Uterus (tissue), 4 donors: ENCODE measurements at places on chromosomes 5 and 9. TPM values are rescaled to one million over a fixed set of nuclear protein-coding genes. Genes with fewer than 3 reads are reported as not detected.

GRCh38 chr5:142303565-142303964, 21.3 kb downstream of the SPRY4 start:
- no peak for DNase-seq

GRCh38 chr5:143558048-143558447, 154.6 kb upstream of the NR3C1 start:
- DNase-seq: no peak

KIF12 gene
- 5.4 TPM for total RNA-seq

DNA sequence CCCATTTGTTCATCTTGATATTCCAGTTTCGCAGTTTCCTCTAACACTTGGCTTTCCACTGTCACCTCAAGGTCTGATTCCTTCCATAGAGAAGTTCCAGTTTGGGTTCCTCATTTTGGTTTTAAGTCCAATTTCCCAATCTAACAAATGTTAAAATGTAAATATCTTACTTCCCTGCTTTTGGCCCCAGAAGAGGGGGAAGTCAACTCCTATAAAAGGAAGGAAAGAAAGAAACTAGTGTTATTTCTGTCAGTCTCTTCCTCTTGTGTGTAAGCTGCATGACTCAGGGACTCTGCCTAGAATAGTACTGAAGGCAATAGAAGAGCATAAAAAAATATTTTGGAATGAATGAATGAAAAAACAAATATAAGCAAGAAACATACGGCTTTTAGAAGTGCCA, 127.5 kb upstream of the CCNG1 start:
- DNase-seq: no peak

DNA sequence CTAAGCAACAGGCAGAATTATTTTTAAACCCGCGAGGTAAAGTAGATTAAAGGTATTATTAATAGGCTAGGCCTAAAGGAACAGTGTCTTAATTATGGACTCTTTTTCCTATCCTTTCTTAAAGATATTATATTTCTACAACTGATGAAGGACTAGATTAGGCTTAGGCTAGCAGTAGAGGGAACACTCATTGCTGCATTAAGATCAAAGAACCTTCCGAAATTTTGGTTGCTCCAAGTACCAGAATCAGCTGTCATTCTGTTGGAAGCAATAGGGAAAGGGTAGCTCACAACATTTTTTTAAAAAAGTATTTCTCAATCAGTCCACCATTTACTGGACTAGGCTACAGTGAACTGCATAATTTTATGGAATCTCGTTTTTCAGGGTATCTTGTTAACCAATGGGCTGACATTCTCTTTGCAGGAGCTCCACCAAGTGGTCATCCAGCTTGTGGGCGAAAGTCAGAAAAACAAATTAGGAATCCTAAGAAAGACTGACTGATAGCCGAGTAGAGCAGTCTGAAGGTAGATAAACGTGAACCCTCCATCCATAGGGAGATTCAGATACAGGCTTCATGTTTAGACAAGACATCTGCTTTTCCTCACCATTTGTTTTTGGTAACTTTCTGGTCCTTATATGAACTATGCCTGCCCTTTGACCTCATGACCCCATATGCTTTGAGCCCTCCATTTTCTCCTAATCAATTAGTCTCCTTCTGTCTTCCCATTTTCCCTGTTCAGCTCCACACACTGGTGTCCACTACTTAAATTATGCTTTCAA, 103.6 kb upstream of the CHD1 start:
- DNase-seq: peak; percentile 71

DNA sequence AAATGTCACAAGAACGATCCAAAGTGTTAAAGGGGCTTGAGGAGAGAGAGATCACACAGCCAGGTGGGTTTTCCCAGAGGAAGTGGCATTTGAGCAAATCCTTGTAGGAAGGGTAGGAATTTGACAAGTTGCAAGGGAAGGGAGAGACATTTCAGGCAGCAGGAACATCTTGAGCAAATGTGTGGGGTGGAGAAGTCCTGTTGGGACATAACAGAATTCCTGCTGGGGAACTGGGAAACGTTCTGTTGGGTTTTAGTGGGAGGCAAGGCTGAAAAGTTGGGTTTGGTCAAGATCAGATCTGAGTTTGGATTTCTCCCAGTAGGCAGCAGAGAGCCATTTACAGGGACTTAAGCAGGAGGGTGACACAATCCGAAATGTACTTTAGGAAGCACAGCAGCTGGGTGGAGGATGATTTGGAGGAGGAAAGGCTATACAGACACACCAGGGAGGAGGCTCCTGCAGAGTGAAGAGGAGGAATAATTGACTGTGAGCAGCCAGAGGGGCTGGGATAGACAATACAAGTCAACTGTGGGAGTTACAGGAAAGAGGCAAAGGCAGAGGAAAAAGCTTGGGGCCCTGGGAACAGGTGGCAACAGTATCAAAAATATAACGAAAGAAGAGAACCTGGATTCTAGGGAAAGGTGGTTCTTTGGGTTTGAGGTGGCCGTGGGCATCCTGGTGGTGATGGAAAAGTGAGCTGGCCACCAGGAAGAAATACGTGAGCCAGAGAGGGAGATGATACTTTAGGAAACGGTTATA, 3.1 kb upstream of the ZSWIM6 start:
- DNase-seq: no peak

- DNase-seq: no peak
Observed at GRCh38 chr9:122364783-122365150, 6.1 kb upstream of the PTGS1 start.

ELOVL7 gene
- 1.3 TPM for total RNA-seq

DNA sequence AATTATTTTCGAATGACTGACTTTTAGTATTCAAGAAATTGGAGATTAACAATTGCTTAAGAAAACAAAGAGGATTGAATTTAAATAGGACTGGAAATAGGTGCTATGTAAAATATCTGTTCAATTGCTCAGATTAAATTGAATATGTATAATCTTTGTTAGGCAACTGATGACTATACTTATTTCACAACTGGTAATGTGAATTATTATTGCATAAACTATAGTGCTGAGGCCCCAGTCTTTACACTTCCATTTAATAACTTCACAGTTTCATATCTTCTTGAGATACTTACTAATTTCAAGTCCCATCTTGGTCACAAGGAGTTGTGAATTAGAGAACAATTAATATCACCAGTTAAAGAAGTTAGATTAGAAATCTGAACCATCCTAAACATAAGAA, 16.7 kb downstream of the CEP78 start:
- no peak for DNase-seq

DNA sequence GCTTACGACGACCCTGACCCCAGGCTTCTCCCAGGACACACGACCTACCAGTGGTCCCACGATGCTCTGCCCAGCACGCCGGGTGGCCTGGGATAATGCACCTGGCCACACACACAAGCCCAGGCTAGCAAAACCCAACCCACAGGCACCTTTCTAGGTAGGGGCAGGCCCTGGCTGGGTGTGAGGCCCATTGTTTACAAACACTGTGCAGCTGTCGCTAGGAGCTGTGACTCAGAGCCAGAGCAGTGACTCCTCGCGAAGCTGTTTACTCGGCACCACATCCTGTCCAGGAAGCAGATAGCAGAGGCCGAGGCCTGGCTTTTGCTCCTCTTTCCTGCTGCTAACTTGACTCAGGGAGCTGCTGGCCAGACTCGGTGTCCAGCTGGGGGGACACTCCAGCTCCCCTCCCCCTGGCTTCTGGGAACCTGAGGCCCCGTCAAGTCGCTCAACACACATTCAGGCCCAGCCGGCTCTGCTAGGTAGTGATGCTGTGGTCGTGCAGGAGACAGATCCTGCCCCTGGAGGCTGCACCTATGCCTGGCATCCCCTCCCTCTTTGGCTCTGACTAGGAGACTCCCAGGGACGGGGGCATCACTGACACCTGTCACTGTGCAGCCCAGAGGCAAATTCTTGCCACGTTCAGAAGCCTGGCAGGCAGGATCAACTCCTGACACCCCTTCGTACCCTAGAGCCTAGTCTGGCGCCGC, 12.8 kb upstream of the RALGDS start:
- peak; percentile 88 for DNase-seq

PCDHA3 gene
- total RNA-seq: 1.6 TPM

- DNase-seq: no peak
Observed at GRCh38 chr5:135426102-135427082, 20.8 kb downstream of the DCANP1 start.

PCDHA9 gene
- 0.59 TPM for total RNA-seq

- no peak for DNase-seq
Observed at GRCh38 chr5:142853682-142854081, 83.5 kb downstream of the ARHGAP26 start.

GPR151 gene
- total RNA-seq: not detected

GRCh38 chr9:119884438-119884837, 515.2 kb upstream of the BRINP1 start:
- no peak for DNase-seq

LCN9 gene
- total RNA-seq: not detected

DNA sequence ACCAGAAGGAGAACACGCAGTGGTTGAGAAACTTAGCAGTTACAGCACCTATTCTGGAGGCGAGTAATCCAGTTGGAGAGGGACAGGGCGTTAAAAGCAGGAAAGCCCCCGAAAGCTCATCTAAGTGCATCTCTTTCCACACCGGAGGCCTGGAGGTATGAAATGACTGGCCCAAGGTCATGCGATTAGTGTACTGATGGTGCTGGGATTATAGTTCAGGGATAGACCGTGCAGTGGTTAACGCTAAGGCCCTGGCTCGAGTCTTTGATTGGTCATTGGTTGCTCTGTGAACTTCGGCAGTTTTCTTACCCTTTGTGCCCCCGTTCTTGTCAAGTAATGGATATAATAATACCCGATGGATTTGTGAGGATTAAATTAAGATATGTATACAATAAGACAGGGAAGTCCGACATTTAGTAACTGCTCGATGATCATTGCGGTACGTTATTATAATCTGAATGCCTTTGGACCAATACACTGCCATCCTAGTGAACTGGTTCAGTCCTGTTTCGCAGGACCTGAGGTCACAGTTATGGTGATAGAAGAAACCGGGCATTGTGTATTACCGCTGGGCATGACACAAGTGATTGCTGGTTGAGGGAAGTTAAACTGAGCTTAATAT, 960 bp downstream of the CANX start:
- DNase-seq: no peak

- no peak for DNase-seq
Observed at GRCh38 chr9:33676746-33677505, 118.4 kb upstream of the PRSS3 start.

GRCh38 chr5:54822324-54822687, 163.1 kb downstream of the ESM1 start:
- DNase-seq: no peak

- no peak for DNase-seq
Observed at GRCh38 chr5:885529-885928, 7.1 kb downstream of the BRD9 start.

DNA sequence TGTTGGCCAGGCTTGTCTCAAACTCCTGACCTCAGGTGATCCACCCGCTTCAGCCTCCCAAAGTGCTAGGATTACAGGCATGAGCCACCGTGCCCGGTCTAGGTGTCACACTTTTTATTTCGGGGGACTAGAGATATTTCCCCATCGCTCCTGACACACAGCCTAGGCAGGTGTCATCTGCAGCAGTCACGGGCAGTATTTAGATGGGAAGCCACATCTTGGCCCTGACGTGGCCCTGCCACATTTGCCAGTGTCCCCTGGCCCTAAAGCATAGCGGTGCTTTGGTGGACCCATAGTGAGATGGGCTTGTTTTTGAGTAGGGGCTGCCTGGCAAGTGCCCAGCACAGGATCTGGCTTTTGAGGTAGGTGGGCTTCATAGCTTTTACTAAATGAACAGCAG, 45.0 kb upstream of the LRRTM2 start:
- DNase-seq: no peak

DNA sequence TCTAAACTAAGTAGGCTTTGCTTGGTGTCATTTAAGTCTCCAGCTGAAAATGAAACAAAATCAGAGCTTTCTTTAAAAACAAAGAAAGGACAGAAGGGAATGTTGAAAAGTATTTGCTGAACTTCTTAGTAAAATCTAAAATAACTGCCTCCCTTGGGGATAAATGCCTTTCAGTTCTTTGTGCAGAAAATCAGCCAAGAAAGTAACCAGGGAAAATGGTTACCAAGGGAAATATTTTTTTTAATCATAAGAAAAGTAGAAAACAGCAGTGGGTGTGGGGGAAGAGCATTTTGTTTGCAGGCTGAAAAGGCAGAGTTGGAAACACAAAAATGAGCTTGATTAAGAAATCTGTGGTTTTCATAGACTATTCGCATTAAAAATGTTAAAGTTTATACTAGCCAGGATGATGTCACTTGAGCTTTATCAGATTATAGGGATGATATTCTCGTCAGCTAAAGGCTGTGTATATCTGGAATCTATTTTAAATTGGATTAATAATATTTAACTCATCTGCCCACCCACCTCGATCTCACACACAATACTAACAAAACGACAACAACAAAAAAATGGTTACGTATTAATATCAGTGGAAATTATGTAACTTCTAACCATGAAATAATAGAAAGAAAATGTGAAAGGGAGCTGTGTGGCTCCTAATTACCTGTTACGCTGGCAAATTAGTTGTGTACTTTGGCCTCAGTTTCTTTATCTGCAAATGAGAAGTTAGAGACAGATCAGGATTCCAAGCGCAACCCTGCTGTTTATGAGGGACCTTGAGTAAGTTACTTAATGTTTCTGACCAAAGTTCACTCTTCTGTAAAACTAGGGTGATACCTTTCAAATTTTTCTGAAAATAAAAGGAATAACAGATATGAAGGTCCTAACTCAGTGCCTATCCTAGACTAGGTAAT, at the start of gene ECM2:
TSS of gene ECM2 (minus strand) at position 51 of the 911 bp plus-strand sequence. CDS start 13,124 bp downstream, outside the sequence.
- no peak for DNase-seq

RETREG1 gene
- total RNA-seq: 12.5 TPM

GRCh38 chr5:12794476-12795332, 890.5 kb upstream of the CTNND2 start:
- no peak for DNase-seq

GRCh38 chr5:72559866-72560766, 52.9 kb upstream of the ZNF366 start:
- DNase-seq: no peak

CARTPT gene
- not detected for total RNA-seq

DNM1 gene
- total RNA-seq: 5.0 TPM

- DNase-seq: no peak
Observed at GRCh38 chr5:16064135-16064893, 115.3 kb downstream of the MARCHF11 start.

- no peak for DNase-seq
Observed at GRCh38 chr5:124302533-124302932, 443.9 kb downstream of the ZNF608 start.

- no peak for DNase-seq
Observed at GRCh38 chr5:139692679-139693308, 44.6 kb downstream of the CXXC5 start.

FBP1 gene
- total RNA-seq: not detected

DNA sequence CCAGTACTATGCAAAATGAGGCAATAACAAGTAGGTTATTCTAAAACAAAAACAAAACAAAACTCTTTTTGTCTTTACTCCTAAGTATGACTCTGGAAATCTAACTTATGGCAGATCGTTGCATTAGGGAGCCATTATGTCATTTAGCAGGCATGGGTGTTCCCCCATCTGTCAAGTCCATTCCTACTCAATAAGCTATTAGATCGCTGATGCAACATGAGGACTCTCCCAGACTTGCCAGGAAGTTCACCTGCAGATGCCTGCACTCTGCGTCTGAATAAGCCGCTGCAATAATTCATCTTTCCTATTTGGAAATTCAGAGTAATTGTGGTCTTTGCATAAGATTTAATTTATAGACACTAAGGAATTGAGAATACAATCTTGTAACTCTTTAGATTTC, 585.0 kb downstream of the KIF4B start:
- DNase-seq: no peak
